ENCODE measurements at places on chromosomes 13 and 19. TPM values are rescaled to one million over a fixed set of nuclear protein-coding genes. Genes with fewer than 3 reads are reported as not detected.

Gene PLIN5
- not detected for total RNA-seq

- no peak for DNase-seq
Observed at GRCh38 chr13:30618186-30618929, 638 bp downstream of the USPL1 start.

Gene PCSK4
- total RNA-seq, result 1.3 TPM

GRCh38 chr13:23159760-23160637 lies 20.8 kb upstream of the SGCG start:
- no peak for DNase-seq

- DNase-seq, result peak; percentile 91
Observed at GRCh38 chr13:43664700-43665191, 122.0 kb downstream of the ENOX1 start.

Gene MAST3
- total RNA-seq, result 3.0 TPM

Gene C1QTNF9
- total RNA-seq, result not detected

All from fibroblast of villous mesenchyme (primary cell).